LoVo (cell line): ENCODE measurements at places on chromosomes 2 and 18.
A peak's percentile ranks its signal among the peaks of the same experiment; 100 is the strongest.

DNA sequence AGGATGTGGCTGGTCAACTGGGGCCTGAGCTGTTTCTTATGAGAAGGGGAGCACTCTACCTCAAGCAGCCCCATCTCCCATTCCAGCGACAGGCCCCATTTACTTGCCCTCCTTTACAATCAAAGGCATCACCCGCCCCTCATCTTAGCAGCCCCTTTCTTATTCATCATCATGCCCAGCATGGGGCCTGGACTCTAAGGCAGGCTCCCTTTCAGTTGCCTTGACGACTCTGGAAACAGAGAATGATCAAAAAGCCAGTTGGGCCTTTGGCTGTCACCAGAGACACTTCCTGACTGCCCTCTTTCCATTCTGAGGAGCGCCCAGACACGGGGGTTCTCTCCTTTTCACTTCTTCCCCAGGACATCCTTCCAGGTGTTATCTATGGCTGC, 11.2 kb downstream of the CELF4 start:
- no peak for DNase-seq

DNA sequence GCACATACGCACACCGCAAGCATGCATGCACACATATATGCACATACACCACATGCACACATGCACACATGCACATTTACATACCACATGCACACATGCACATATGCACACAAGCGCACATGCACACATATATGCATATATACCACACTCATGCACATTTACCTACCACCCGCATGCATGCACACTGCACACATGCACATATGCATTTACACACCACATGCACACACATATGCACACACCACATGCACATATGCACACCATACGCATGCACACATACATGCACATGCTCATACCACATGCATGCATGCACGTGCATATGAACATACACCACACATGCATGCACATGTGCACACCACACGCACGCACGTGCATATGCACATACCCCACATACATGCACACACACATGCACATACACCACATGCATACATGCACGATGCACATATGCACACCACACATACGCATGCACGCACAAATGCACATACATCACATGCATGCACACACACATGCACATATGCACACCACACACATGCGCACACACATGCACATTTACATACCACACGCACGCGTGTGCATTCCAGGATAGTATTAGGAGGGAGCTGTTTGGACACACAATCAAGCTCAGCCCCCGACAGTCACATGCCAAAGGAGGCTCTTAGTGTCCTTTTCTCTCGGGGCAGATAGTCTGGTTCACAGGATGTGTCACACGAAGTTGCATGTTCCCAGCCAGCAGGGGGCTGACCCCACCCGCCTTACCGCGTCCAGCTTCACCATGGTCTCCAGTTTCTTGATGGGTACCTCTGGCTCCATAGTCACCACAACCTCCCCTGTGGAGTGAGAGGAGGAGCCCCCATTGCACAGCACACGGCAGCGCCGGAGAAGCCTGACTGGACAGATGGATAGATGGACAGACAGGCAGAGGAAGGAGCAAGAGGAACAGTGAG, 5.9 kb downstream of the OTOF start:
- no peak for DNase-seq

GRCh38 chr2:187360286-187360685, 87.8 kb downstream of the CALCRL start:
- no peak for DNase-seq

GRCh38 chr2:126655500-126656430, at the start of gene GYPC:
TSS of gene GYPC (plus strand) at chr2:126656158. CDS start at chr2:126656264, 106 bp downstream.
- no peak for DNase-seq

GRCh38 chr2:185147361-185147760, 549.0 kb downstream of the ZNF804A start:
- DNase-seq = no peak

DNA sequence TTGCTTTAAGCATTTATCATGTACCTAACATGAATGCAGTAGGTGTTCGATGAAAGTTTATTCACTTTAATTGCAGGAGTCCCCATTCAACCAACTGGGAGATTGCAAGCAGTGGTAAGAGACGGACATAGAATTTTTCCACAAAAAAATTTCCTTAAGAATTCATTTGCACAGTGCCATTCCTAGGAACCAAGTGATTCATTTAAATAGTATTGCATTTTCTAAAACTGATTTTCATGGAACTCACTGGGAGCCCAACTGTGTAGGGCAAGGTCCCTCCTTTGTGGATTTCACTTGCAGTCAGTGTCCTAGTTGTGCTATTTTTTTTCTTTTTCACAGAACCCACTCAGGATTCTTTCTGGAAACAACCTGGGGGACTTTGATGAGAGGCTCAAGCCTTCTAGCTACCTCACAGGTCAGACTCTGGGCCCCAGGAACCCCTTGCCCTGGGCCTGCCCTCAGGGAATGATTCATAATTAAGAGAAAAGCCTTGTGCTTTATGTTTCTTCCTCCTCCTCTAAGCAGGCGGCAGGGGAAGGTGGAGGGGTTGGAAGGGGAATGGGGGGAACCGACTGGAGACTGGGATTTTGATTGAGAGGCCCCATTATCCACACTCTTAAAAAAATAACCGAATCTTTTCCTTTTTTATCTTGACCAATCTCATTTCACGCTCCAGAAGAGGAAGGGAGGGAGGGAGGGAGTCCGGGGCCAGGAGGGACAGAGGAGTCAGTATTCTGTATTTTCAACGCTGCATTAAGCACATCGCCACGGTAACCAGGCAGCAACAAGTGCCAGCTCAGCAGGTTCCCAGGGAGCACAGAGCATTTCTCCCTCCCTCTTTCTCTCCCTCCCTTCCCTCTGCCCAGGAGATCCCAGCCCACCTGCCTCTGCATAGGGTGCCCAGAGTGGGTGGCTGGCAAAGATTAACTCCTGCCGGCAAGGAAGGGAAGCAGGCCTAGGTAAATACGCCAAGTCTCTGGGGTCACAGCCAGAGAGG, 51.8 kb downstream of the PSD4 start:
- DNase-seq = no peak

DNA sequence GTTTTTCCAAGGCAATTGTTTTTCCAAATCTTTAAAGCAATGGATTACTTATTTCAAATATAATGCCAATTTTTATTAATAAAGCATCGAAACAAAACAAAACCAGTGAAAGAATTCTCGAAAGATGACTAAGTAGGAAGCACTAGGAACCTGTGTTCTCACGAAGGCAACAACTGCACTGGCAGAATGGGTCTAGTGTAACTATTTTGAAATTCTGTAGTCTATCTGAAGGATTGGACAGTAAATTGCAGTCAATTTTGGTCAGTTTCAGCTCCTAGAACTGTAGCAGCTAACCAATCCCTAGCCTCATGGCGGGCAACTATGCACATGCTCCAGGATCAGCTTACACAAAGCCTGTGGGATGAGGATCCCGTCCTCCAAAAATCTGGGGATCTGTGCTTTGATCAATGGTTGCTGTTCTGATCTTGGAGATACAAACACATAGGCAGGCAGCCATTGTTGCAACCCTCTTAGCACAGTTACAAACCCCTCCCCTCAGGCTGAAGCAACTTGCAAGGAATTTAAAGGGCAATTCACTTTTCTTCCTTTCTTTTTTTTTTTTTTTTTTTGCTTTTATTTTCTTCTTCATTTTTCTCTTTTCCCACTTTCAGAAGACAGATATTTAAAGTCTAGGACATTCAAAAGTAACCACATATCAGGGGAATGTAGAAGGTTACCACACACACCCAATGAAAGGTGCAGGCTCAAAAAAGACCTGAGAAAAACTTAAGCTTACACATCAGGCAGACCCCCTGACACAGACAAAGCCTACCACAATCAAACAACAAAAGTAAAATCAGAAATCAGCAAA, 147.6 kb downstream of the THADA start:
- DNase-seq = no peak

GRCh38 chr2:237500681-237501424, 13.8 kb downstream of the MLPH start:
- DNase-seq = peak; percentile 70

DNA sequence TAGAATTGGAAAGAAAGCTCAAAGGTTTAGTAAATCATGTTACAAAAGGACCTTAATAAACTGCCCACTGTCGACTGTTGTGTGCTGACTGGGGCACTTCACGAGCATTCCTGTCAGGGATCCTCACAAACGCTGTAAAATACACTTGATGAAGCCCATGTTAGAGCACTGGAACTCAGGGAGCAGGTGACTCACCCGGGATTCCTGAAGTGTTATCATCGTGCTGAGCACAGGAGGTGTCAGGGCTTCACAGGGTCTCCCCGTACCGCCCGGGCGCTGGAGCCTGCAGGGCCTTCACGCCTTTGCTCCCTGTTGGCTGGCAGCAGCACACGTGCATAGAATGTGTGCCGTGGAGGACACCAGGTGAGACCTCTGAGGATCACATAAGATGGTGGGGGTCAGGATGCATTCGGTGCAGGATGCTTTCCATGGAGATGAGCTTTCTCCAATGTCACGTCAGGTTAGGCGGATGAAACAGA, 187.3 kb downstream of the SNTG2 start:
- no peak for DNase-seq

DNA sequence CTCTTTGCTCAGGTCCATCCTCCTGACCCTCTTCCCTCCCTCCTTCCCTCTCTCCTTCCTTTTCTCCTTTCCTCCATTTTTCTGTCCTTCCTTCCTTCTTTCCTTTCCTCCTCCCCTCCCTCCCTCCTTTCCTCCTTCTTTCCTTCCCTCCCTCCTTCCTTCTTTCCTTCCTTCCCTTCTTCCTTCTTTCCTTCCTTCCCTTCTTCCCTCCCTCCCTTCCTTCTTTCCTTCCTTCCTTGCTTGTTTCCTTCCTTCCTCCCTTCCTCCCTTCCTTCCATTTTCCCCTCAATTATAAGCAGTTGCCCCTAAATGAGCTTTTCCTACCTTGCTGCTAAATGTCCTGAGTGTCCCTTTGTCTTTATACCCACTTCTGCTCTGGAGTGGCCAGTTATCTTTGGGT, 103.3 kb downstream of the NDUFA10 start:
- DNase-seq = no peak

GRCh38 chr2:71067567-71068217, 756 bp upstream of the NAGK start:
- DNase-seq = no peak

GRCh38 chr2:25312958-25313710, 28.6 kb downstream of the DNMT3A start:
- DNase-seq = no peak

DNA sequence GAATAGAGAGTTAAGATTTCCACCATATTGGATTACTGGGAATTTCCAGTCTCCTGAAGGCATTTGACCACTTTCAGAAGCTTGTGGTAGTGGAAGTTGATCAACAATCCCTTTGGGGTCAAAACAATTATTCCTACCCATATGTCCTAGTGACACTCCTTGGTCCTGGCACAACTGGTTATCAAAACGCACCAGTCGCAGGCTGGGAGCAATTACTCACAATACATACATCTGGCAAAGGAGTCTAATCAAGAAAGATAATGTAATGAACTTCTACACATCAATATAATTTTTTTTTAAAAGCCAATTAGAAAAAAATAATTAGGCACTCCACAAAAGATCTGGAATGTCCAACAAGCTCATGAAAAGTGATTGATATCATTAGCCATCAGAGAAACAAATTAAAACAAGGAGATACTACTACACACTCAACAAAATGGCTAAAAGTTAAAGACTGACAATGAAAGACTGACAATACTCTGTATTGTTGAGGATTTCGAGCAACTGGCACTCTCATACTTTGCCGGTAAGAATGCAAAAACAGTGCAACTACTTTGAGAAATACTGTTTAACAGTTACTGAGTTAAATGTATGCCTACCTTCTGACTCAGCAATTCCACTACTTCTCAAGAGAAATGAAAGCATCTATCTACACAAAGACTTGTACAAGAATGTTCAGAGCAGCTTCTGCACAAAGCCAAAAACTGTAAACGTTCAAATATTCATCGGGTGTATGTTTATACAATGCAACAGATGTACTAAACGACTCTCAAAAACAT, 2.0 kb downstream of the INO80C start:
- no peak for DNase-seq

GRCh38 chr2:208980321-208980720, 443.5 kb upstream of the MAP2 start:
- DNase-seq = no peak

DNA sequence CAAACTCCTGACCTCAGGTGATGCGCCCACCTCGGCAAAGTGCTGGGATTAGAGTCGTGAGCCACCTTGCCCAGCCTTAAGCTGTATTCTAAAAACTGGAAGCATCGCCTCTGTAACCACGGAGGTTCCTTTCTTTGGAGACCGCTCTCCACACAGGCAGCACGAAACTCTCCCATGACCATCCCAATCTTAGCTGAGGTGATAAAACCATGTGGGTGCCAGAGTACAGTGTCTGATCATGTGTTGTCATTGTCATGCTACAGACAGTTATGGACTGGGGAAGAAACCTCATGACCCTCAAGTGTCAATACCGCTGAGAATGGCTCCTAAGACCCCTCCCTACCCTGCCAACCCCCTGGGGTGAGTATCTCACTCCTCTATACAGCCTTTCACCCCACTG, 41.4 kb upstream of the EPG5 start:
- no peak for DNase-seq

DNA sequence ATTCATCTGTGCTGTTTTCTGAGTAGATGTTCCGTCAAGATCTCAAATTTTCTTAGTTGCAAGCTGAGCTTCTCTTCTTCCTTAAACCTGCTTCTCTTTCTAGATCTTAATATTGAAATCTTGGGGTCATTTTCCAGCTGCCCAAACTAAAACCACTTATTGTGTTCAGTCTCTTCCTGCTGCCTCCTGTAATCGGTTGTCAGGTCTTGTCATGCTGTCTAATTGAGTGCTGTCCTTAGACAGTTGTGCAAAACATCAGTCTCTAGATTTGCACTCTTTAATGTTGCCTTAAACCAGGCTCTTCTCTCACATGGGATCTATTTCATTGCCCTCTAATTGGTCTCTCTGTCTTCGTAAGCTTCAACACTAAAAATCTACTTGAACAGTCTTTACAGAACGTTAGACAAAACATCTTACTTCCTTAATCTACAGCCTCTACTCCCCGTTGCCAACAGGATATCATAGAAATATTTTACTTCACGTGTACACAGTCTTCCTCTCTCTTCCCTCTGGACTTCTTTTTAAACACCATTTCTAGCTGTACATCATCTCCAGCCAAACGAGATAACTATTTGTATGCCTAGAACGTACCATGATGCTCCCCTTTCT, 34.9 kb downstream of the GPD2 start:
- no peak for DNase-seq

- no peak for DNase-seq
These were observed 91.9 kb upstream of the CELF4 start for GRCh38 chr18:37657493-37657892.

- no peak for DNase-seq
These were observed 380.7 kb downstream of the RBM43 start for GRCh38 chr2:150880986-150881385.

- no peak for DNase-seq
These were observed 74.8 kb upstream of the COL5A2 start for GRCh38 chr2:189254268-189254883.

DNA sequence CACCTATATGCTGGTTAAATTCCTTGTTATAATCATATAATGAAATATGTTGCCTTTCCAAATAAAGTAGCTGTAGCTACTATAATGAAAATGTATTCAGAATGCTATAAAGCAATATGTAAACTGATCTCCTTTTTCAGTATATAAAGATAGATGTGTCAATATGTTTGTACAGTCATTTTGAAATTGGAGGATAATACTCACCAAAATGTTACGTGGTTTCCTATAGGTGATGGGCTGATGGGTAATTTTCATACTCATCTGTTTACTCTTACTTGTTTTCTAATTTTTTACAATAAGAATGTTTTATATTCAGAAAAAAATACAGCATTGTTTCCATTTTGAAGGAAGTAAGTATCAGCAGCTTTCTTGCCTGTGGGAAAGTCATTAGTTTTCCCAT, 70.2 kb downstream of the PRKRA start:
- DNase-seq = no peak
